ENCODE measurements at places on chromosomes 11 and 22.

GRCh38 chr22:22799561-22799960 is 88.1 kb upstream of the IGLL5 start:
- DNase-seq: no peak

- no peak for DNase-seq
Measured at GRCh38 chr11:8032122-8032521, 45.0 kb downstream of the EIF3F start.

DNA sequence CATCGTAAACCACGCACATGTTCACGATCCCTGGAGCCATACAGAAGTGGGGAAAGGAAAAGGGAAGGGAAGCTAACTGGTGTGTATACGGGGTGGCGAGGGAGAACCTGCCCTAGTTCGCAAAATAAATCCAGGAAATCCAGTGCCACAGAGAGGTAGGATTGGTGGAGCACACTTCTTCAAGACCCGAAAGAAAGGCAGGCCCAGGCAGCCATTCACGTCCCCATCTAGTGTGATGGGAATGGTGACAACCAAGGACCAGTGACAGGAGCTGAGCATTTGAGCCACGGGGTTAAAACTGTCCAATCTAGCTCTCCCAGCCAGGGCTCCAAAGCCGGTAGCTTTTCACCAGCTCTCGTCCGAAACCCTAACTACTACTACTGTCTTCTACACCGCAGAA is 53.7 kb downstream of the IGSF9B start:
- DNase-seq: peak; percentile 8

GRCh38 chr11:11843211-11843621 is 1.4 kb downstream of the USP47 start:
- DNase-seq: no peak

GRCh38 chr11:125624756-125625213 is at the start of gene CHEK1:
CHEK1 (plus strand) TSS chr11:125625163; CDS start chr11:125626769, 1,606 bp downstream.
- no peak for DNase-seq

DNA sequence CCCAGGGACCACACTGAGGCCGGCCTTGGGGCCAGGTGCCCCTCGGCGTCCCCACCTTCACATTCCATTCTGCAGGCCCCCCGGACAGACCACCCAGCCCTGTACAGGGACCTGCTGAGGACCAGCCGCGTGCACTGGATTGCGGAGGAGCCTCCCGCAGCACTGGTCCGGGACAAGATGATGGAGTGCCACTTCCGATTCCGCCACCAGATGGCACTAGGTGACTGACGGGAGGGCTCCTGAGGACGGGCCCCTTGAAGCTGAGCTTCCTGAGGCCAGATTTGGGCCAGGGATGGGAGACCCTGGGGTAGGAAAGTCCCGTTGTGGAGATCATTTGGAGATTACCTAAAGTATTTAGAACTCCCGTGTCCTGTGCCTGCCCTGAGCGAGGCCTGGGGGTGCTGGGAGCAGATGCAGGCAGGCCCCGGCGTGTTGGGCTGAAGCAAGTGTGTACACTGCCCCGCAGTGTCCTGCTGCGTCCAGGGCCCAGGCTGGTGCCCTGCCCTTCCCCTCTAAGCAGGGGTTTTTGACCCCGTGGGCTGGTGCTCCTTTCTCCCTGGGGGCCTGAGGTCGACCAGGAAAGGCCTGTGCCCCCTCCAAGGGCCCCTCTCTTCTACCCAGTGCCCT is 20.0 kb downstream of the TRMU start:
- peak; percentile 93 for DNase-seq

DNA sequence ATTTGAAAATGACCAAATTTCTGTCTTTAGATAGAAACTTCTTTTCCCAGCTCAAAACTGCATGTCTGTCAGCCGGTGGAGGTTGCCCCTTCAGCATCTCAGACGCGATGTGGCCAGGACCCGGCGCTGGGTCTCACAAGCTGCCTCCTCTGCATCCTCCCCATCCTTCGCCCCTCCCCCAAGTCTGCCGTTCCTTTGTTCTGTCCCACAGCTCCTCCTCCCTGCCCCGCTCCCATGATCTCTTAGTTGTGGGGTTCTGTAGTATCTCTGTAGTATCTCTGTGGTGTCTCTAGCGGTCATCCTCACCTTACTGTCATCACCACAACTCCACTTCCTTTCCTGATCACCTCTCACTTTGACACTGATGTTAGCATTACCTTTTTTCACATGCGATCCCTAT is 49.9 kb downstream of the TRAF6 start:
- peak; percentile 45 for DNase-seq

GRCh38 chr11:12991426-12991825 is 17.7 kb upstream of the RASSF10 start:
- DNase-seq: no peak

- DNase-seq: no peak
Measured at GRCh38 chr22:25113316-25113721, 86.3 kb upstream of the CRYBB3 start.

- no peak for DNase-seq
Measured at GRCh38 chr22:19331474-19331873, 40.0 kb upstream of the CLTCL1 start.

DNA sequence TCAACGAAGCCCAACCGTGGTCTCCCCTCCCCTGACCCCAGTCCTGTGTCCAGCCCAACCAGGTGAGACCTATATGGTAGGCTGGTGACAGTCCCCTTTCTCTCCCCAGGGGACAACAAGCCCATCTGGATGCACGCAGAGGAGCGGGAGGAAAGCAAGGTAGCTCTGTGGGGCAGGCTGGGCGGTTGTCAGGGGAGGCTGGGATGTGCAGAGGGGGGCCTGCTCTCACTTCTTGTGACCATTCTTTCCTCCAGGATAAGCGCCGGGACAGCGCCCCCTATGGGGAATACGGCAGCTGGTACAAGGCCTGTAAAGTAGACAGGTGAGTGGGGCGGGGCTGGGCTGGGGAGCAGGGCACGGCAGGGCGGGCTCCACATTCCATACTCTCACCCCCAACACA is 3.5 kb upstream of the RAB1B start:
- DNase-seq: peak; percentile 54

- DNase-seq: no peak
Measured at GRCh38 chr22:50537765-50538164, 7.9 kb upstream of the KLHDC7B start.

DNA sequence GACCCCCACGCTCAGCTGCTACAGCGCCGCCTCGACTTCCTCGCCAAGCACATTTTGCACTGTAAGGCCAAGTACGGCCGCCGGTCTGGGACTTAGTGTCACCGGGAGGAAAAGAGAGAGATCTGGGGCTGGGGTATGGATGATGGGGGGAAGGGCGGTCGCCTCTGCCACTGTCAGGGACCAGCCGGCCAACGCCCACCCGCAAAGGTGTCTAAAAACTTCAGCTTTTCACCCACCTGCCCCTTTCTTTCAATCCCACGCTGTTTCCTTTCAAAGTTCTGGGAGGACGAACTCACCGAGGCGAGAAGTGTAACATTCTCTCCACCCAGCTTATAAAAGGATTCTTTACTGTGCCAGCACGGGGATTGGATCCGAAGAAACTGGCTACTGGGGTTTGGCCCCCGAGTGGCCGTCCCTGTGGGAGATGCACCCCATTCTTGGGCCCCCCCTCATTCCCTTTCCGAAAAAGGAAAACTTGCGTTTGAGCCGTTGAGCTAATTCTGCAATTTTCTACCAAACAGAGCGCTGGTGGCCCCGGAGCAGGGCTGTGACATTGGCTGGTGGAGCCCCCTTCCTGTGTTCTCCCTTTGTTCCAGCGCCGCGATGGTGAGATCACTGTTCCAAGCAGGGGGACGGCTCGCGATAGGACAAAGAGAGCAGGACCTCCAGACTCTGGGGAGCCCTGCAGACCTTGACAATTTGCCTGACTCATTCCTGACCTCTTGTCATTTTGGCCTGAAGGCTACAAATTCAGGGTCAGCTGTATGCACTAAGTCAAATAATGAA is 1.8 kb downstream of the FJX1 start:
- DNase-seq: peak; percentile 90

GRCh38 chr11:56764976-56765375 is 16.5 kb upstream of the OR9G4 start:
- DNase-seq: no peak

- no peak for DNase-seq
Measured at GRCh38 chr22:22936915-22937656, 49.5 kb downstream of the IGLL5 start.

DNA sequence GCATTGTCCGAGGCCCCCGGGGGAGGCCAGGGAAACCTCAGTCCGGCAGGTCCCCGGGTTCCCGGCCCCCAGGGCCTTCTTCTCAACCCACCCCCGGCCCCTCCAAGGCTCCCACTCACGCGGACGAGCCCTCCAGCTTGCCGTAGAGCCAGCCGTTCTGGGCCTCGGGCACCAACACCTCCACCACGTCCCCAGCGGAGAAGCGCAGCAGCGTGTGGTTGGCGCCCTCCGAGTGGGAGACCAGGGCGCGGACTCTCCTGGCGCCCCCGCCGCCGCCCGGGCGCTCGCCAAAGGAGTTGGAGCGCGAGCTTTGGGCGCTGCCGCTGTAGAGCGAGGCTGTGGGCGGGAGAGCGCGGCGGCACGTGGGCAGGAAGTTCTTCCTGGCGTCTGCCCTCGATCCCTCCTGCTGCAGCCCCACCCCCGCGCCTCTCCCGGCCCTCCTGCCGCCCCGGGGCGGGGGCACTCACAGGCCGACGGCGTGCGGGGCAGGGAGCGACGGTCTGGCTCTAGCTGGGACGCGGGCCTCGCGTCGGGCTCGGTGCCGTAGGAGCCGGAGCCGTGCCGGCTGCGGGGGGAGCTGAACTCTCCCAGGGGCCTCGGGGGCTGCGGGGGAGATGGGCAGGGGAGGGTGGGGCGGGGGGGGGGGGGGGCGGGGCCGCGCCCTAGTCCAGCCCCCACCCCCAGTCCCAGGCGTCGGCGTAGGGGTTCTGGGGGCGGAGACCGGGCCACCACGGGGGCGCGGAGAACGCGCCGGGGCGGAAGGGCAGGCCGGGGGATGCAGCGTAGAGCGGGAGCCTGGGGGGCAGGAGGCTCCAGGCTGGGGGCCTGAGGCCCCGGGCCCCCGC is 4.9 kb upstream of the SLC16A8 start:
- DNase-seq: peak; percentile 38
